ENCODE measurements at places on chromosomes 7 and 10. TPM values are rescaled to one million over a fixed set of nuclear protein-coding genes. Genes with fewer than 3 reads are reported as not detected.

- DNase-seq, result no peak
Observed at GRCh38 chr7:134731616-134732015, 47.8 kb upstream of the CALD1 start.

- DNase-seq, result no peak
Observed at GRCh38 chr7:138248609-138249008, 172.3 kb downstream of the AKR1D1 start.

- no peak for DNase-seq
Observed at GRCh38 chr7:129222064-129222463, 2.8 kb upstream of the AHCYL2 start.

- DNase-seq, result peak; percentile 21
Observed at GRCh38 chr10:91190388-91190870, 30.0 kb upstream of the PCGF5 start.

DNA sequence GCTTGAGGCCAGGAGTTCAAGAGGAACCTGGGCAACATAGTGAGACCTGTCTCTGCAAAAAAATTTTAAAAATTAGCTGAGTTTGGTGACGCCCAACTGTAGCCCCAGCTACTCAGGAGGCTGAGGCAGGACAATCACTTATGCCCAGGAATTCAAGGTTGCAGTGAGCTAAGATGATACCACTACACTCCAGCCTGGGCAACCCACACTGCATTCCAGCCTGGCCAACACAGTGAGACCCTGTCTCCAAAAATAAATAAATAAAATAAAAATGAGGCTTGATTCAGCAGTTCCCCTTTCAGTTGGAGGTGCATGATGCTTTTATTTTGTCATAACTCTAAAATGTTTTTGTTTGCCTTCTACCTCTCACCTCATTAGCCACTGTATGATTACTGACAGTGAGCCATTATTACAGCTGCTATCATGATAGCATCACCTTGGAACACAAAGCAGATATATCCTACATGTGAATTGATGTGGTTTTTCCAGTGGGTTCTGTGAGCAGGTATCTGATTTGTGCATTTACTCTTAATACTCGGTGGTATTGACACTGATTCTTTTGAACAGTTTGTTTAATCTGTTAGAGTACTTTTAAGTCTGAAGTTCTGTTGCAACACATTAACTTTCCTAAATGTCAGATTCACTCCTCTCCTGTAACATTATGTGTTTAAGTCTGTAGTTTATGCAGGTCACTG, 49.1 kb downstream of the ARID5B start:
- DNase-seq, result no peak

GRCh38 chr7:32072397-32072796, 2.2 kb upstream of the PDE1C start:
- DNase-seq, result no peak

The AASS gene
- 63.0 TPM for total RNA-seq

Data from fibroblast of villous mesenchyme (primary cell).